ENCODE measurements at places on chromosomes 3 and 15. TPM values are rescaled to one million over a fixed set of nuclear protein-coding genes. Genes with fewer than 3 reads are reported as not detected.

SI gene
- not detected for total RNA-seq

FAM107A gene
- not detected for total RNA-seq

AGTR1 gene
- not detected for total RNA-seq

FANCD2 gene
- 33.0 TPM for total RNA-seq

MRPS22 gene
- 50.3 TPM for total RNA-seq
